Activated T-helper 1 cell treated with anti-CD3 and anti-CD28 coated beads, Interleukin-2, amount 50 U/mL, for 16 hours (primary cell): ENCODE measurements at places on chromosomes 4 and X.

- no peak for DNase-seq
Observed at GRCh38 chr4:105128208-105128607, 18.5 kb upstream of the TET2 start.

GRCh38 chr4:106522839-106523238 is 154.3 kb upstream of the GIMD1 start:
- DNase-seq = no peak

- DNase-seq = no peak
Observed at GRCh38 chr4:158793021-158793420, 24.2 kb downstream of the FNIP2 start.

- no peak for DNase-seq
Observed at GRCh38 chr4:88097301-88097700, 61.1 kb downstream of the ABCG2 start.

DNA sequence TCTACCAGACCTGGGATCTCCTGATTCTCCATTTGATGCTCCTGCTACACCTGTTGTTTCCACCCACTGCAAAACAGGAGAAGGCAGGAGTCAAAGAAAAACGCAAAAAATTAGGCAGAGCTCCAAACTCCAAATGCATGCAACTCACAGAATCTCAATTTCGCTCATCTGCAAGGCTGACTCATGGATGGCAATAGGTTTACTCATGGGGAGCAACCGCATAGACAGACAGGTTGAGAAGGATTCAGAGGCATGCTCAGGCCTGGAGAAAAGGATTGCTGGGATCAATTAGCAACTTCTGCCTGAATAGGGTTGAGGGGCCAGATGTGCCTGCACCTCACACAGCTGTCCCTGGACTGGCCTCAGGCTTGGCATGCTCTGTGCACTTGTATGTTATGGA is 231.0 kb downstream of the LDB2 start:
- DNase-seq = no peak

GRCh38 chr4:2937146-2937857 is 25.9 kb downstream of the NOP14 start:
- DNase-seq = no peak

DNA sequence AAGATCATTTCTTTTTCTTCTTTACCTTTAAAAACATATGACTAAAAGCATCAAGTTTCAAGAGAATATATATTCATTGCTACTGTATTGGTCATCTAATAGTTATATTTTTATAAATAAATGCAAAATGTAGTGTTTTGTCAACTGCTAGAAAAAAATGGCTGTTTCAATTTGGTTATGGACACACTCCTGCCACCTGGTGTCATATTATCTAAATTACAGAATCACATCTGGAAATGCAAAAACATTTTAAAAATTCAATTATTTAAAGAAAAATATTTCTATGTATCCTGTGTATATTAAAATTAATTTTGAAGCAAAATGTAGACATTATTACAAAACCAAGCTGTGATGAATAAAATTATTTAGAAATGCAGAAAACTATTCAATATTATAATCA is 329.4 kb upstream of the PCDH18 start:
- DNase-seq = no peak

DNA sequence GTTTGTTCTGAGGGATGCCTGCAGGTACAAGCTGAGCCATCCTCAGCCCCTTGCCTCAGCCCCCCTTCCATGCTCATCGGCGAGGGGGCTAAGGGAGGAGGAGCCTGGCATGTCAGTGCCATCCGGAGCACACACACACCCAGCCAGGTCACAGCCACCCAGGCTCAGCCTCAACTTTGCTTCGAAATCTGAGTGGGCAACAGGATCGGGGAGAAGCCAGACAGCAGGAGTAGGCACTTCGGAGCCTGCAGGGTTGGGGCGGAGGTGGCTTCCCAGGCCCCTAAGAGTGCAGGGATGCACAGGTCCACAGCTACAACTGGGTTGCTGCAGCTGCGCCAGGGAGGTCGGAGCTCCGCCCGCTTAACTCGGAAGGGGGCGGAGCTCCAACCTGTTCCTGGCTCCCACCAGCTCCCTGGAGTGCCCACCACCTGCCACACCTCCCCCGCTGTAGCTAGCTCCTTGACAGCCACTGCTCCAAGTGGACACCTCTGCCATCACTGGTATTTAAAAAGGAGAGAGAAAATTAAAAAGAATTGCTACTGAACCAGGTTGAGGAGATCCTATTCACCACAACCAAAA is 192.9 kb upstream of the GALNT7 start:
- DNase-seq = no peak

DNA sequence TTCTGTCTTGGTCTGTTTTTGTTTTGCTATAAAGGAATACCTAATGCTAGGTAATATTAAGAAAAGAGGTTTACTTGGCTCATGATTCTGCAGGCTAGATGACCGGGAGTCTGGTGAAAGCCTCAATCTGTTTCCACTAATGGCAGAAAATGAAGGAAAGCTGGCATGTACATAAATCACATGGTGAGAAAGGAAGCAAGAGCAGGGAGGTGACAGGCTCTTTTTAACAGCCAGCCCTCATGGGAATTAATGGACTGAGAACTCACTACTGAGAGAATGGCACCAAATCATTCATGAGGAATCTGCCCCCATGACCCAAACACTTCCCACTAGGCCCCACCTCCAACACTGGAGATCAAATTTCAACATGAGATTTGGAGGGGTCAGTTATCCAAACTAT is 27.6 kb downstream of the SATL1 start:
- DNase-seq = no peak

GRCh38 chrX:41956027-41956426 is 32.7 kb upstream of the CASK start:
- no peak for DNase-seq
